ENCODE measurements at places on chromosomes 7 and 10. TPM values are rescaled to one million over a fixed set of nuclear protein-coding genes. Genes with fewer than 3 reads are reported as not detected.

The RET gene
- total RNA-seq: 2.9 TPM

The CRTAC1 gene
- 4.6 TPM for total RNA-seq

The UNCX gene
- not detected for total RNA-seq

The DGKI gene
- 3.5 TPM for total RNA-seq

The SLC16A12 gene
- not detected for total RNA-seq

The NPY4R gene
- total RNA-seq: not detected

The FIS1 gene
- 217 TPM for total RNA-seq

- no peak for DNase-seq
Measured at GRCh38 chr10:86294346-86295265, 72.0 kb downstream of the GRID1 start.

- no peak for DNase-seq
Measured at GRCh38 chr7:44960011-44960580, 18.7 kb downstream of the MYO1G start.

DNA sequence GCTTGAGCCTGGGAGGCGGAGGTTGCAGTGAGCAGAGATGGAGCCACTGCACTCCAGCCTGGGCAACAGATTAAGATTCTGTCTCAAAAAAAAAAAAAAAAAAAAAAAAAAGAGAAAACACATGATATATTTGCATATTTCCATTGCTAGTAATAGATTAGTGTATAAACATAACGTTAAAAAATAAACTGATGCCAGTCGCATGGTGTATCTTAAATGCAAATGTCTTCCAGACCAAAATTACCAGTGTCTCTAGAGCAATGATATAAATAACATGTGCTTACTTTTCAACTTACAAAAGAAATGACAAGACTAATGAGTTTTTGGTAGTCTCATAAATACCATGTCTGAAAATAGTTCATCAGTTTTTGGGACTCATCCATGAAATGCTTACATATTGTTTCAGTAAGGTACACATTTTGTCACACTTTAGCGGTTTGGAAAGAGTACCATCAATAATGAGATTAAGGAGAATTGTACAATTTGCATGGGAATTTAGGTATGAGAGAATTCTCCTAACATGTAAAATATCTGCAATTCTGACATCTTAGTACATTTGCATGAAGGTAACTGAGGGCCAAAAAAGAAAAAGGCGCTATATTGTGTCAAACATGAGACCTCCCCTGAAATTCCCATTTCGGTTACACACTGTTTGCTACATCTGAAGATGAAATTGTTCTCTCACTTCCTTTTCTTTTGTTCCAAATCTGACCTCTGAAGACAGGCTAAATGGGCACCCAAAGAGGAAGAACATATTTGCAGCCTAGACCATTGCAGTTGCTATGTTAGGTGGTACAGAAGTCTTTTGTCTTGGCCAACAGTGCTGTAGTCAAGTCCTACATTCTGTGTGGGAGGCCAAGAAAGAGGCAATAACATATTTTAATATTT is 51.5 kb upstream of the PIP4K2A start:
- no peak for DNase-seq

GRCh38 chr10:124903111-124903510 is 38.8 kb upstream of the ZRANB1 start:
- DNase-seq: no peak

DNA sequence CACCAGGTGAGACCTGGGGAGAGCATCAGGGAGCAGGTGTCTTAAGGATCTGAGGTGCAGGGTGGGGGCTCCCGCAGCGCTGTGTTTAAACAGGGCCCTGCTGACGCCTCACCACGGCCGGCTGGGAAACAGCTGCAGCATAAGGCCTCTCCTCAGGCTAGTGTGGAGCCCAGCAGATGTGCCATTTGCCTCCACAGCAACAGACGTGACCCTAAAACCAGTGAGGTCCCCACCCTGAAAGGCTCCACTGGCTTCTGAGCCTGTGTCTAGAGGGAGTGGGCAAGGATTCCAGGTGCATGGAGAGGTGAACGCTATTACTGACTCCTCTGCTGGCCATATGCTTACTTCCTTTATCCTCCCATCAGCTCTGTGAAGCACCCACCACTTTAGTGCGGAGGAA is 47.8 kb downstream of the SYPL1 start:
- DNase-seq: no peak

- DNase-seq: no peak
Measured at GRCh38 chr10:99303899-99304861, 25.0 kb upstream of the CNNM1 start.

DNA sequence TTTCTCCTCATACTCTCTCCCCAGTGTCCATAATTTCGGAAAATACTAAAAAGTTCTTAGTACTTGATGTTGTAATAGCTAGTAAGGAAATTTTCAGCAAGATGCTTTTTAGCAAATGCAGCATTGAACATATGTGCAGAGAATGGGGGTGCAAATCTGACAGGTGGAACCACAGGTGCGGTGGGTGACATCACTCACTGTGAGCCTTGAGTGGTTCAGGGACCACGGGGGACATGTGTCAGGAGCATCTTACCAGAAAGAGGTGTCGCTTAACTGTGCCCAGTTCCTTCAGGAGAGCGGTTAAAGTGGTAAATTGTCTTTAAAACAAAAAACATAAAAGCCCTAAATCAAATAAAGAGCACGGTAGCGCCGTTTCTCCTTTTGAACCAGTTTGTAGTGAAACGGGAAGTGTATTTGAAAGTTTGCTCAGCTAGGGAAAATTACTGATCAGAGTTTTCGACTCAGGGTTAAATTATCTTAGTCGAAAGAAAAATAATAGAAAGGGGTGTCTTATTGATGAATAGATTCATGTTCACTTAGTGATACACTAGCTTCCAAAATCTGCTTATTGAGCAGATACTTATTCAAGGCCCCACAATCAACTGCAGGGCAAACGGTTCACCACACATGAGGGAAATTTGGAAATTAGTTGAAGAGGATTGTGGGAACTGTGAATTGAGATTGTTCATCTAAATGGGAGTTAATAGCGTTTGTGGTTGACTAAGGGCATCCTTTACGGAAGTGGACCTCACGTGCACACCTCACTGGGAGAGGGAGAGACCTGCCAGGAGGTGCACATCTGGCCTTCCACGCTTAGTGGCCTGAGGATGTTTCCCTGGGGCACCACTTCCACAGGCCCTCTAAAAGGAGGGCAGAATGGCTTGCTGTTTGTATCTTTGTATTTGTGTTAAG is 12.7 kb downstream of the CUL1 start:
- no peak for DNase-seq

DNA sequence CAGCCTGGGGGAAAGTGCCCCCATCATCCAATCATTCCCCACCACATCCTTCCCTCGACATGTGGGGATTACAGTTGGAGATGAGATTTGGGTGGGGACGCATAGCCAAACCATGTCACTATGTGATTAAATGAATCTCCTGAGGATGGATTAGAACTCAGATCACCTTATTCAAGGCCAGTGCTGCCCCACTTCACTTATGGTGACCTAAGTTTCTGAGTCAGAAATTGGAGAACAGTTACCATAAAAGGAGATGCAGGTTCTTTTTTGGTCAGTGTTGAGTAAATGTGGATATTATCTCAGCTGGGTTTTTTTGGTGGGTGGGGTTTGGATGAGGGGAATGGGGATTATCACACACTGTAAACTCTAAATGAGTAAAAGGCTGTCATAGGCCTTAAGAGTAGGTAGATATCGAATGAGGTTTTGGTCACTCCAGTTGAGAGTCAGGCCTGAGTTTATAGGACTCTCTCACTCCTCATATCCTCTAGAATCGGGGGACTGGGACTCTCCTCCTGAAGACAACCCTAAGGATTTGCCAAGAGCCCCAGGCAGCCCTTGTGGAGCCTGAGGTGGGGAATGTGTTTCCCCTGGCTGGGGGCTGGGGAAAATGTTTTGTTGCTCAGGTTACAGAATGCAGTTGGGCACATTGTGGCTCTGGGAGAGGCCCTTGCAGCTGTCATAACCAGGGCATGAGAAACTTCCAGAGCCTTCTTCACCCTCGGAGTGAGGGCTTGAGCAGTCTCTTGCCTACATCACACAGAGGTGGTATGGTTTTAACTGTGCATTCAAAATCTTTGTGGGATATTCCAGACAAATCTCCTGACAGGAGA is 213.0 kb downstream of the BAMBI start:
- DNase-seq: no peak

DNA sequence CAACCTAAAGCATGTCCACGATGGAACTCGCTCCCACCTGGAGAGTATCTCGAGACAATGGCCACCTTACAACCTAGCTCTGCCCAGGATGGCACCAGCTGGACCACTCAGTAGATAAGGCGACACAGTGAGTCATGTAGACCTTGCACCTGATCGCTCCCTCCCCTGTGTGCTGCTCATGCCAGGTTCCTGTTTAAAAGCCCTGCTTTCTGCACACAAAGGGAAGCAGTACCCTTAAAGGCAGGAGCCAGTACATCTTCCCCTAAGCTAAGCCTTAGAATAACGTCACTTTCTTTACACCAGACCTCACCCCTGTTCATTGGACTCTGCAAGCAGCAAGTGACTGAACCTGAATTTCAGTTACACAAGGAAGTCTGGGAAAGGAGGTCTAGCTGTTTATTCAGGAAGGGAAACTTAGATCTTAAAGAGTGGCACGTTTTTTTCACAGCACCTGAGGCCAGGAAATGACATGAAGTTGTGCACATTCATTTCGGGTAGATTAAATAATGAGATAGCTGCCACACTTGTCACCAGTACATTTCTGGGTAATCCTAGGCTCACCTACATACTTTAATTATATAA is 117.9 kb downstream of the MTPAP start:
- no peak for DNase-seq

DNA sequence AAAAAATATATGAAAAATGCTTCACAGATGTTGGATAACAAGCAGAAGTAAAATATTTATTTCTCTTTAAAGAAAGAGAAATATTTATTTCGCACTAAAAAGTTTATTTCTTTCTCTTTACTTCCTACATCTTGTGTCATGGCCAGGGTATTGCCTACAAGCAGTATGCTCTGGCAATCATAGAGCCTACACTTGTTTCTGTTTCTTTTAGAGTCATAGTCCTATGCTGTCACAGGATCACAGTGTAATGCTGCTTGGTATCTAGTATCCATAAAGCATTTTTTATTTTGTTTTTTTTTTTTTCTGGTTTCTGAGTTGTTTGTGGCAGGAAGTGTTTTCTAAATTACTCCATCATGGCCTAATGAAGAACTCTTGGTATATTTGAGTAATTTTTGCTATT is 116.0 kb downstream of the ATRNL1 start:
- no peak for DNase-seq

GRCh38 chr10:35136263-35136815 is 9.7 kb downstream of the CREM start:
- no peak for DNase-seq

DNA sequence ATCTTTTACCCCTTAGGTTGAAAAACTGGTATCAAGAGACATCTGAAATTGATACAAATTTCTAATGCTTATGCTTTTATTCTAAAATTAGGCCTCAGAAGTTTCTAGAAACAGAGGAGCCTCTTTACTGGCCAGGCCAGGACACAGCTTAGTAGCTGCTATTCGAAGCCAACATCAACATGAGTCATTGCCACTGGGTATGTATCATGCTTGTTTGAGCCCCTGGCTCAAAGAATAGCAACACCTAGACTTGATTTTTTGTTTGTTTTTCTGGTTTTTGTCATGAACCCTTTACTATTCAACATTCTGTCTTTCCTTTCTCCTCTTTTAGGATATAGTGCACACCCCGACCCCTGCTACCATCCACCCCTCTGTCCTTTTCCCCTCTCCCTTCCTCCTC is 90.9 kb upstream of the STK17A start:
- peak; percentile 32 for DNase-seq

DNA sequence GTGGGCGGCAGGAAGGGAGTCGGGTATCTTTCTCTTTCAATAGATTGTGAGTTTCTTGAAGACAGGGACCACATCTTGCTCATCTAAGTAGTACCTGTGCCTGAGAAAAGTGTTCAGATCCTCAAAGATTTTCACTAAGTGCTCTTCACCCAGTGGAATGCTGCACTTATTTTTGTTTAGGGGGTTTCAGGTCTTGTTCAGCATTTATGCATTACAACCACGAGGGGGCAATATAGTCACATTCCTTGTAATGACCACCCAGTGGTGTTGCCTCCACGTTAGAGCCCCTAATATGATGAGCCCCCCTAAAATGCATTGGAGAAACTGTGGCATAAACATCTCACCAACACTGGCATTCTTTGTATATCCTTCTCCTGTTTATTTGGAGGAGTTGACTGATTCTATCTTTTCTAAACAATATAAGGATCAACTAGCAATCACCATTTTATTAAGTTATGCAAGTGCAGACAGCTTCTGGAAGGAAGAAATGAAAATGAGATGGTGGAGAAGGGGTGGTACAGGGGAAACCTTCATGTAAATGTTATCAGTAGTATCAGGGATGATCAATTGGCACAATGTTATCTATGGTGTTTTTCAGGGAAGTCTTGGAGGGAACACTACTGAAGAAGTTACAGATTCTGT is 3.1 kb upstream of the PAPSS2 start:
- peak; percentile 52 for DNase-seq

DNA sequence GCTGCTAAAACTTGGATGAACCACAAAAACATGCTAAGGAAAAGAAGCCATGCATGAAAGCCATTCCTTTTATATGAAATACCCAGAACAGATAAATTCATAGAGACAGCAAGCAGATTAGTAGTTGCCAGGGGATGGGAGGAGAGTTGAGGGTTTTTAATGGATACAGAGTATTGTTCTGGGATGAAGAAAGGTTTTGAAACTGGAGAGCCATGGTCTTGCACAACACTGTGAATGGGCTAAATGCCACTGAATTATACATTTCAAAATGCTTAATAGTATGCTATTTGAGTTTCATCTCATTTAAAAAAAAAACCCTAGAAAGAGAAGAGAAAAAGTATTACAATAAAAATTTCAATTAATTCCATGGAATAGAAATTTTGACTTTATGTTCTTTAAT is 154.3 kb downstream of the GNAT3 start:
- no peak for DNase-seq

DNA sequence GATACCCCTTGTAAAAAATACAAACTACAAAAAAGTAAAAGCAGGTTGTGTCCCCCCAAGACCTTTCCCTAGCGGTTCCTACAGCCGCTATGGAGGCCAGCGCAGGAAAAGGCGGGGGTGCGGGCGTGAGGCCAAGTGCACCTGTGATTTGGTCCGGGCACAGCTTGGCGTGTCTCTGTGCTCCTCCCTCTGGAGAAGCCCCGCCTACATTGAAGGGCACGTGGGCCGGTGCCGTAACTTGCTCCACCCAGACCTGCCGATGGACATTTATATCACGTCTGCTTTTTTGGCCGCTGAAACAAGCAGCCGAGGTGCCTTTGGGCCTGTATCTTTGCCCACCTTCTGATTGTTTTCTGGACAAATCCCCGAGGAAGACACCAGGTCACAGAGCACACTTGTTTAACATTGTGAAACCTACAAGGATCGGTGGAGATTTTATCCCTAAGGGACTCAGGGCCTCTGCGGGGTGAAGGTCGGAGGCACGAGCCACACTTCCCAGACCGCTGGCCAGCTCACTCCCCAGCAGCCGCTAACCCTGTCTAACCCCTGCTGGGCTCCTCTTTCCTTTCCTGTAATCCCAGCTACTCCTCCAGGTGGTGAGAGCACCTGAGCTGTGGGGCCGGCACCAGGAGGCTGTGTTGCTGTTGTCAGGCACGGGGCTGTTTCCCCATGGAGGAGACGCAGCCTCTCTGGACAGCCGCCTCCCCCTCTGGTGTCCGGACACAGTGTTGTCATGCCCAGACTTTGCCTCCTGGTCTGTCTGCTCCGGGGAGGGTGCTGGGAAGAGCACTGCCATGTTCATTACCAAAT is 18.8 kb upstream of the INPP5A start:
- peak; percentile 32 for DNase-seq

GRCh38 chr10:50992972-50993766 is 81.1 kb upstream of the PRKG1 start:
- DNase-seq: no peak

GRCh38 chr7:126702242-126703016 is 550.3 kb downstream of the GRM8 start:
- no peak for DNase-seq

GRCh38 chr10:69709366-69709941 is 79.4 kb downstream of the FAM241B start:
- no peak for DNase-seq
